ENCODE measurements at places on chromosomes 7 and 10.

- no peak for DNase-seq
Observed at GRCh38 chr7:2968176-2968575, 75.5 kb downstream of the CARD11 start.

DNA sequence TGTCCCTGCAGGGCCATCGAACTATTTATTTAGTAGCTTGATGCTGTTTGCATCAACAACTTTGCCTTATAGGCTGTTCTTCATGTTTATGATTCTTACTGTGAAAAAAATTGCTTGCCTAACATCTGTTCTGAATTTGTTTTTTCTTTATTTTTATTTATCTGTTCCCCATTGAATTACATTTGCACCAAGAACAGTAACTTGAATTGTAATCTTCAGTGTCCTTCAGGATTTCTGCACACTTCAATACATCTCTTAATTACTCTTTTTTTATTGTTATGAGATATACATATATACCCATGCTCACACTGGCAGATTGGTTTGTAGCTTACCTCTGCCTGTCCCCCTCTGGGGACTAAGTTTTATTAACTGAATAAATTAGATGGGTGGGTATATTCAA, 64.4 kb downstream of the TBXAS1 start:
- DNase-seq: no peak

DNA sequence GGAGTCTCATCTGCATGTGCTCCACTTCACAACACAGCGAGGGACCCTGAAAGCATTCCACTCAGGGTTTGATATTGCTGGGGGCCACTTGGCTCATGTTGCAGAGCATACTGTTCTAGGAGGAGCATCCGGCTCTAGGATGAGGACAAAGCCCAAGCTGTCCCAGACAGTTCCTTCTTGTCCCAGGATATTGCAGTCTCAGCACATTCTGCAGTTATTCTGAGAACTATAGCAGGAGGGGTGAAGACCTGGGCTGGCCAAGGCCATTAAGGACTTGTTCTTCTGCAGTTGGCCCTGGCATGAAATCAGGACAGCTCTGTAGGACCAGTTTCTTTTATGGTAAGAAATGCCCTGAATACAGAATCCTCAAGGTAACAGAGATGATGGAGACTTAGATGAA, 48.9 kb upstream of the C10orf120 start:
- DNase-seq: no peak

- no peak for DNase-seq
Observed at GRCh38 chr10:25805986-25806385, 128.0 kb upstream of the MYO3A start.

- no peak for DNase-seq
Observed at GRCh38 chr10:6926971-6927370, 346.9 kb upstream of the PRKCQ start.

DNA sequence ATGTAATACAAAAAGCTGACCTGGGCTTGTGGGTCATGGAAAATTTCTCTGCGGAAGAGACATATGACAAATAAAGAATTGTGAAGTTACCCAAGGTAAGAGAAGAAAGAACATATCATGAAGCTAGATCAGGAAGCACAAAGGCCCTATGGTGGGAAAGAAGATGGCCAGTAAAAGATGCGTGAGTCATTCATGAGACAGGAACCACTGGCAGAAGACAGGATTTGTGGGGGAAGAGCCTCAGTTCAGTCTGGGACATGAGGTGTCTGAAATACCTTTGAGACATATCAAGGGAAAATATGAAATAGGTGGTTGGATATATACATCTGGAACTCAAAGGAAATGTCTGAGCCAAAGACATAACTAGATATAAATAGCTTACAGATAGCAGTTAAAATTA, 27.7 kb upstream of the AMPH start:
- DNase-seq: no peak

- no peak for DNase-seq
Observed at GRCh38 chr7:117639966-117640365, 160.1 kb downstream of the CFTR start.

- no peak for DNase-seq
Observed at GRCh38 chr7:154770962-154771361, 232.0 kb downstream of the PAXIP1 start.

- DNase-seq: no peak
Observed at GRCh38 chr7:28505014-28505413, 92.7 kb downstream of the CREB5 start.

Data from NCI-H1930 (cell line).